ENCODE measurements at places on chromosomes 3 and 15. TPM values are rescaled to one million over a fixed set of nuclear protein-coding genes. Genes with fewer than 3 reads are reported as not detected.
A peak's percentile ranks its signal among the peaks of the same experiment; 100 is the strongest.

- peak; percentile 64 for DNase-seq
Observed at GRCh38 chr15:65856821-65857455, 12.4 kb upstream of the RAB11A start.

DNA sequence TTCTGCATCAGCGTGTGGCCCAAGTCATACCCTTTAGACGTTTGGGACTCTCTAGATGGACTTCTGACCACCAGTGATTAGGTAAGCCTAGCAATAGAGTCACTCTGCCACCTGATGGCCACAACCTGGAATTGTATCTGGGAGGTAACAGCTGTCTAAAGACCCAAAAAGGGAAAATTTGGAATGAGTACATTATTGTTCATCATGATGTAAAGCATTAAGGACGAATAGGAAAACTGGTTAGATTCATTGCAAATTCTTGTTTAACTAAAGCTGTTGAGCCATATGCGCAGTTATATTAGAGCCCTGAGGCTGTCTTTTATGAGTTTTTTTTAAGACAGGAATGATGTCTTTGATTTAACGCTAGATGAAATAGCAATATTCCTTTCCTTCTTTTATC, 63.6 kb downstream of the FAM81A start:
- peak; percentile 51 for DNase-seq

- peak; percentile 9 for DNase-seq
Observed at GRCh38 chr3:21158861-21159542, 592.0 kb downstream of the ZNF385D start.

DNA sequence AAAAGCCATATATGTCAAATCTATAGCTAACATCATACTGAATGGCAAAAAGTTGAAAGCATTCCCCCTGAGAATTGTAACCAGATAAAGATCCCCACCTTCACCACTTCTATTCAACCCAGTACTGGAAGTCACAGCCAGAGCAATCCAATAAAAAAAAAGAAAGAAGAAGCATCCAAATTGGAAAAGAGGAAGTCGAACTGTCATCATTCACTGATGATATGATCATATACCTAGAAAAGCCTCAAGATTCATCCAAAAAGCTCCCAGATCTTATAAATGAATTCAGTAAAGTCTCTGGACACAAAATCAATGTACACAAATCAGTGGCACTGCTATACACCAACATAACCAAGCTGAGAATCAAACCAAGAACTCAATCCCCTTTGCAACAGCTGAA, 97.4 kb downstream of the CBLB start:
- no peak for DNase-seq

DNA sequence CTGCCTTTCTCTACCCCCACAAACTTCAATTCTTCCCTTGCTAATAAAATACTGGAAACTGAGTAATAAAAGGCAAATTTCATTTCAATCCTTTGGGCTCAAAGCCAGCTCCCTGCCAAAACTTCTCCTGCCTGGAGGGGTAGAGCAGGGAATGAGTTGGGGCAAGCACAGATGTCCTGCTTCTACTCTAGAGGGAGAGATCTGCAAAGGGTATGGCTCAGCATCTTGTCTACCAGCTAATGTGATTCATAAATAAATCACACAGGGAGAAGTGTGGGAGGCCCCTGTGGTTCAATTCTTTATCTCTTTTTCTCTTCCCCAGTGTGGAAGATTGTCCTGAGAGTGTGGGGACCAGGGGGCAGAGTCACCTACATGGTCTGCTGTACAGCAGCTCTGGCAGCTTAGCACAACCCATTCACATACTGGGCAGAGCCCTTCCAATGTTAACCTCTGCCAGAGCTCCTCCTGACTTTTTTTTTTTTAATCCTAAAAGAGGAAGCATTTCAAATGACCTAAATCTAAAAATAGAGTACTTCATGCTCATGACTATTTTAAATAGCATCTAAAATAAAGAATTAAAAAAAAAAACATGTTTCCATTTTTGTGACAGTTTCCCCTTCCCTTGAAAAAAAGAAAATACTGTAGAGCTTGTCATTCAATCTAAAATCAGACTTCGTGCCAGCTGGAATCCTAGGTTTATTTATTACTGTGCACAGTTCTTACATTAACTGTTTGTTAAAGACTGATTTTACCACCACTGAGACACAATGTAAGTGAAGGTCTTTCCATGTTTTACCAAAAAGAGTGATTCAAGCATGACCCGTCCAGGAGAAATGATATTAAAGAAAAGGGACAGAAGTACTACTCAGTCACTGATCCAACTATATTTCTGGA, 1083.7 kb upstream of the CFAP20DC start:
- DNase-seq = no peak

DNA sequence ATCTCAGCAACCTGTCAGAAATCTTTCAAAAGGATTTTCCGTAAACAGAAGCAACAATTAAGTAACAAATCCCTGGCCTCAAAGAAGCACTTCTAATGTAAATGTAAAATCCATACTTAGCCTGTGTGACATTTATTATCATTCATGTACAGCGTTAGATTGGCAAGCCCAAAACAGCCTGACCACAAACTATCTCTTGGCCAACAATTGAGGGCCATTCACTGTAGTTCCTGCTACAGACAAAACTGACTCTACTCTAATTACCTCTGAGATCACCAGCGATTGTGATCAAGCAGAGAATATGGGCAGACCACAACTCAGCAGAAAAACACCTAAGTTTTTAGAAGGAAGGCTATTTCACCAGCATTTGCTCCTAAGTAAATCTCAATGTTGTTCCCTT, 9.2 kb downstream of the SHQ1 start:
- no peak for DNase-seq

GRCh38 chr3:21738283-21738682, 12.7 kb downstream of the ZNF385D start:
- DNase-seq = no peak

DNA sequence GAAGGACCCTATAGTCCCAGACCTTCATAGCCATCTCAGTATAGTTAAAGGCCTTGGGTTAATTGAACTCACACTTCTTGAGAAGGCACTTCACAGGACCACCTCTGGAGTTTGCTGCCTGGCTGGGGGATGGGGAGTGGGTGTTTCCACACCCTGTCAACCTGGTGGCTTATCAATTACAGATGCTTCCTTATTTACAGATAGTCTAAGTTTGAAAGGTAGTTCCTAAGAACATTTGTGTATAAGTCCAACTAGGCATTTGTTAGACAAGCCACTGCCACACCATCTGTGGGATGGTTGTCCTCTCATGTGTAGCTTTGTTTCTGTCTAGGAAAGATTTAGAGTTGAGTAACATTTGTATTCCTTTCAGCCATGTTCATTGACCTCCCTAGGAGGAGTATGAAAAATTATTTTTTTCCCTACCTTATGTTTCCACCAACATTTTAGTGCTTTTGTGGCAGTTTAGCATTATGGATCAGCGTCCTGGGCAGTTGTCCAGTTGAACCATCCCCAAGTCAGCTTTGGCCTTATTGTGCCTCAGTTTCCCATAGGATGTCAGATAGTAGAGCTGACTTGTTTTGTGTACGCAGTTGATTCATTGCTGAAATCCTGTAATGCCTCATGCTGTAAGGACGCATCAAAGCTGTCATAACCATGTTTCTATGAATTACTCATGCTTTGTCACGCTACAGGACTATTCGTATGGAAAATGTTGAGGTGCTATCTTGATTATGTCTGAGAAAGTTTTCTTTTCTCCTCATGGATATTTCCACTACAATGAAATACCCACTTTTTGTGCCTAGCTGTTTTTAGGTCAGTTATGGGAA, 21.2 kb upstream of the SIAH2 start:
- DNase-seq = no peak

DNA sequence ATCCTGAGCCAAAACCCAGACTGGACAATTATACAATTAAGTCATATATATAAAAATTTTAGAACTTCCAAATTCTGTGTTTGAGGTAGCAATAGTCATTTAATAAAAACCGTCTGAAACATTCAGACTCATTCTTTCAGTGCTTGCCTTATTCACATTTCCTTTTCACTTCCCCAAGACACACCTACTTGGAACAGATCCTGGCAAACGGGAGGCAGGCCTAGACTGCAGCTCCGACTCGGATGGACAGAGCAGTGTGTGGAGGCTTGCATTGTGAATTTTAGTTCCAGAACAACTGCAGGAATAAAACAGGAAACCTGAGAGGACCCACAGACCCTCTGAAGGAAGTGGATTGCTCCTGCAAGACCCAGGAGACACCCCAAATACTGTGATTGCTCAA, 341.4 kb downstream of the CNTN3 start:
- DNase-seq = no peak

DNA sequence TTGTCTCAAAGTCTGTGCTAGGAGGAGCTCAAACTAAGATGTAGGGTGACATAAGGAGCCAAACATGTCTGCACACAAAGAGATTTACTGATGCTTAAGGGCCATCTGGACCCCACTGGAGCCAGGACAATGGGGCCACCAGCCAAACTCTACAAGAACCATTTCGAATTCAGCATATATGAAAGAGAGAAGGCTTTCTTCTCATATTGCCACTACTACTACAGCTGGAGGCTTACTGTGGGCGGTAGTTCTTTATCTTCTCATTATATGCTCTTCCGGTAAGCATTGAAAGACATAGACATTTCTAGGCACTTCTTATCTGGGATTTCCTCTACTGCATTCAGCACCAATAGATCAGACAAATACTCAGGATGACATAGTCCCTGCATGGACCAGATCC, 404.4 kb upstream of the PROK2 start:
- no peak for DNase-seq

DNA sequence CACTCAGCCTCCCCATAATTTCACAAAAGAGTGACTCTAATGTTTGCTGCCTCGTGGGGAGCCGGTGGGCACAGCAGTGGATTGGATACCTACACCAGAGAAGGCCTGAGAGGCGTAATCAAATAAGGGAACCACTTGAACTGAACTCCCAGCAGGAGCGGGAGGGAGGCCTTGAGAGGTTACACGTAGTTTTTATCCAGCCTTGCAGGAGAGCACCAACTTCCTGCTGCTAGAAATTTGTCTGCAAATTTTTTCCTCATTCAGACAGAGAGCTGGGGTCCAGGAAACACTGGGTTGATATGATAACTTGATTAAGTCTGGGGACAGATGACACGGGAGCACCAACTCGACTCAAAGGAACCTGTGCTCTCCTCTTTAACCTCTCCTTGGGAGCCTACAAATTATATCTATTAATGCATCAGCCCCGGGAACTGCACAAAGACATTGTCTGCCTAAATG, 69.8 kb downstream of the HES1 start:
- no peak for DNase-seq

GRCh38 chr15:81547521-81548132, 173.6 kb upstream of the TMC3 start:
- no peak for DNase-seq

GRCh38 chr3:71076361-71077002, 507.0 kb downstream of the FOXP1 start:
- DNase-seq = peak; percentile 44

DNA sequence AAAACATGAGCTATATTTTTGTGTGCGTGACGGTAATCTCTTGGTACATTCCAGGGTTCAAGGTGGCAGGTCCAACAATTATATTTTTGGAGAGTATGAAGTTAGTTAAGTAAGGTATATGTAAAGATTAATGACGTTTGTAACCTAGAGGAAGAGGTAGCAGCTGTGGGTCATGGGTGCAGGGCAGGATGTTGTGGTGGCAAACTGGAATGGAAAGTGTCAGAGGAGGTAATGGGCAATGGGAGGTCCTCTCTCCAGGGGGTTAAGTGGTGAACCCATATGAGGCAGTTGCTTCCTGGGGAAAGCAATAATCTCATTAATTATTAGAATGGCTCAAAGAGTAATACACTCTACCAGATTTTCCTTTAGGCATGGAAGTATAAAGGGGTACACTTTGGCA, 1.0 kb upstream of the CD200R1L start:
- DNase-seq = no peak

- DNase-seq = no peak
Observed at GRCh38 chr3:190458040-190458439, 8.3 kb upstream of the TMEM207 start.

GRCh38 chr3:24377218-24377993, 117.2 kb downstream of the THRB start:
- DNase-seq = no peak

- DNase-seq = peak; percentile 15
Observed at GRCh38 chr15:36075333-36075732, 504.1 kb upstream of the CDIN1 start.

GRCh38 chr3:111809186-111809585, 49.9 kb upstream of the PHLDB2 start:
- peak; percentile 92 for DNase-seq

DNA sequence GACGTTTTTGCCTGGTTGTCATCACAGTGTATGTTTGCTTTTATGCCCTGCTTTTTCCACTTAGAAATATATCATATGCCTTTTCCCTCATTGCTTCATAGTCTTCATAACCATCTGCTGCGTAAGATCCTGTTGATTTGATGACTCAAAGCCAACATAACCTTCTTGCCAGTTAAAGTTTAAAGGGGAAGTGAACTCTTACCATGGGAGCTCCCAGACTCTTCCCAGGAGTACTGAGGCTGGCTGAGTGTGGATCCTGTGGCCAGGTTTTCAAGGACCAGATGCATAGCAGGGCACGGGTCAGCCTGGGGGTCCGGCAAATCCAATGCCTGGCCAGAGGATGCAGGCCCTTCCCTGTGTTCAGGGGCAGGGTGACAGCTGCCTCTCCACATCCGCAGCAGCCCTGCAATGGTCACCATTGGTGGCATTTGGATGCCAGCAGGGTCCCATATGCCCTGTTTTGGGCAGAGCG, 42.0 kb upstream of the SACM1L start:
- DNase-seq = peak; percentile 95

- no peak for DNase-seq
Observed at GRCh38 chr3:115666920-115667737, 43.8 kb downstream of the GAP43 start.

- DNase-seq = peak; percentile 49
Observed at GRCh38 chr3:125186261-125186787, 26.2 kb downstream of the SLC12A8 start.

DMXL2 gene
- 56.1 TPM for total RNA-seq

MYO1E gene
- total RNA-seq = 107 TPM

SAMD7 gene
- total RNA-seq = not detected

LYZL4 gene
- not detected for total RNA-seq

CLDN18 gene
- not detected for total RNA-seq

HRH1 gene
- 26.8 TPM for total RNA-seq

RPSA gene
- 964 TPM for total RNA-seq

CCDC39 gene
- total RNA-seq = under 0.01 TPM
